ENCODE measurements at places on chromosomes 11 and 22.

DNA sequence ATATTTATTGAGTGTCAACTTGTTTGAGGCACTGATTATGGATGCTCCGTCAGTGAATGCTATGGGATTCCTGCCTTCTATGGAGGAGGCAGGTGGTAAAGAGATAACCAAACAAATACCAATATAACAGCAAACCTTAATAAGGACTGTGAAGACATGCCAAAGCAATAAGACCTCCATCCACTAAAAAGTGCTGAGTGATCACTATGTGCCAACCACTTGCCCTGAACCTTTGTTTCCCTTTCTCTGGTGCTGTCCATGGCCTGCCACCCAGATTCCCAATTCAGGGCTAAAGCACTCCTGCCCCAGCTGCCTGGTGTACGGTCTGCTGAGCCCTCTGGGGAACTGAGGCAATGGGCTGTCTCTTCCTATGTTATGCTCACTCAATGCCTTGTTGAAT is 1074.9 kb downstream of the OPCML start:
- DNase-seq = no peak

DNA sequence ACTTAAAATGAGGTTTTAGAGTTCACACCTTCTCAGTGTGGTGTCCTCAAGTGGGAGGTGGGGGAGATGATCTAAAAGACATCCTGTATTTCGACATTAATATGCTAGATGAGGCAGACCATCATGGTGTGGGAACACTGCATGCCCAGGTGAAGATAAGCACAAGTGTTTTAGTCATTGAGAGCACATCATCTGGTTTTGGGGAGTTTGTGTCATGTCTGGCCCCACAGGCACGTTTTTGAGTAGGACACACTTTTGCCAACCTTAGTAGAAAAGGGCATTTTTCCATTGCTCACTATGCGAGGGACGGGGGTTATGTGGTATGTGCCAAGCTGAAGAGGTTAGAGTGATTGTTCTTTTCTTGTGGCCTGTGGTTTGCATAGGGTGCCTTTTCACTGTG is 189.3 kb downstream of the DBX1 start:
- peak; percentile 24 for DNase-seq

DNA sequence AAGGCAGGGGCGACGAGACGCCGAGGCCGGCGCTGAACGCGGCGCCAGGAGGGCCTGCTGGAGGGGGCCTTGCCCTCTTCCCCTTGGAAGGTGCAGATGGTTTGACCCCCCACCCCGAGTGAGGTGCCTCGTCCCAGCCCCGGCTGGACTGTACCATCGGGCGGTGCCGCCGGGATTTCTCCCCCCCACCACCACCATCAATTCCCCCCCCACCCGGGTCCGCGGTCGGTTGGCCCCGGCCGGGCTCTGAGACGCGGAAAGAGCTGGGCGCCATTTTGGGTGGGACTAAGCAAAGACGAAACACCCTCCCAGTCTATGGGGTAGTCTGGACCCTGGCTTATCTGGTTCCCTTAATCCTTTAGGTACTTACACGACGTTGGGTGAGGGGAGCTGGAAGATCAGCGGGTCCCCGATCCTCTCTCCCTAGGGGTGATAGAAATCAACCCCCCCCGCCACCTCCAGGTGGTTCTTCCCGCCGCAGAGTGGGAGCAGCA is at the start of gene PRDM10:
Gene PRDM10, minus strand, starts transcription at position 484 of the 494 bp plus-strand sequence. CDS start 41,871 bp downstream, outside the sequence.
- peak; percentile 83 for DNase-seq

DNA sequence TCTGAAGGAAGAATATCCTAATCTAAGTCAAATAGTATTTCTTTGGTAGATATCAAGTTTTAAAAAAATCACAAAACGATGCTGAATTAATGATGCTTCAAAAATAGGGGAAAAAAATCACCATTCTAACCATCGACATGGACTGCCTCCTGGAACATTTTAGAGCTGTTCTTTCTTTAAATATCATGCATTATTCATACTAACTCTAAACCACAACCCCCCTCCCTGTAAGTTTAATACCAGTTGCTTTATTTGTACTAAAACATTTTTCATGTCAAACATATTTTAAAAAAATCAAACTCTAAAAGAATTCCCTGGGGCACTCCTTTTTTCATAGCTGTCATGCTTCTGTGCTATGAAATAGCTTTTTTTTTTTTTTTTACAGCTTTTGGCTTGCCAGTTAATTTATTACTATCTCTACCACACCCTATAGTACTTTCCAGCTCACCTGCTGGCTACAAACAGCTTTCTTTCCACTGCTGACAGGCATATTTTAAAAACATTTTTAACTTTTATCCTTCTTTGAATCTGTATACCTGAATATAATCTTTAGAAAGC is 256.9 kb downstream of the SOX6 start:
- DNase-seq = no peak

- DNase-seq = no peak
These were observed 146.3 kb downstream of the SNX19 start for GRCh38 chr11:130769782-130770535.

DNA sequence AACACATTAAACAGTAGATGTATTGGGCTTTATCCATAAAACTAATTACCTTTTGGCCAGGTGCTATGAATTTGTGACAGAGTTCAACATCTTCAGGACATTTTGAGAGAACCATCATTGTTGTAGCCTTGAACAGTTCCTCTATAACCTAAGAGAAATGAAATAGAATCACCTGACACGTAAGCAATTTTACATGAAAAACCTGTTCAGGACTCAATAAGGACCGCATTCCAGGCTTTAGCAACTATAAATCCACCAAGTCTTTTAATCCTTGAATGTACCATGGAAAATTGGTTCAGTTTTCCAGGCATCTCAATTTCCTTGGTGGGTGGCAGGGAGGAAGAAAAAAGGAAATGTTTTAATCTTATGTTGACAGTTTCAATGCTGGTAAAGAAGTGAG is 60.9 kb upstream of the GAB2 start:
- DNase-seq = no peak

GRCh38 chr11:69200331-69201065 is 44.8 kb downstream of the SMIM38 start:
- no peak for DNase-seq

DNA sequence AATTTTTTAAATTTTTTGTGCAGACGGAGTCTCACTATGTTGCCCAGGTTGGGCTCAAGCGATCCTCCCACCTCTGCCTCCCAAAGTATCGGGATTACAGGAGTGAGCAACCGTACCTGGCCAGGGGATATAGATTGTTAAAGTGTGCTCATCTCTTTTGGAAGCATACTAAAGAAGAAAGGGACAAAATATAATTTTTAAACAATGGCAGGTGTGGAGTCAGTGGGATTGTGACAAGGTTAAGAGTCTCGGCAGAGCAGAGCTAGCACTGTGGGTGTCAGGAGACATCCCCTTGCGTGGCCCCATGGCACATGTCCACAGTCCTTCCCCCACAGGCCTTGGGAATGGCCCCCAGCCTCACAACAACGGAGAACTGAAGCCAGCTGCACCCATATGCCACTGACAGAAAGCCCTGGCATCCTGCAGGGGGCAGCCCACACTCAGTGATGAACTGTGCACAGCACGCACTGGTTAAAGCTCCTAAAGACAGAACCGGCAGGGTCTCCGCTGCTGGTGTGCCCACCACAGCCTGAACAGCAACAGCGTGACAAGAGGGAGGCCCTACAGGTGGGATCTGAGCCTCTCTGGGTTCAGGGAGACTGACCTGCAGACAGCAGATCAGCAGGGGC is 29.9 kb downstream of the SERPIND1 start:
- peak; percentile 8 for DNase-seq

DNA sequence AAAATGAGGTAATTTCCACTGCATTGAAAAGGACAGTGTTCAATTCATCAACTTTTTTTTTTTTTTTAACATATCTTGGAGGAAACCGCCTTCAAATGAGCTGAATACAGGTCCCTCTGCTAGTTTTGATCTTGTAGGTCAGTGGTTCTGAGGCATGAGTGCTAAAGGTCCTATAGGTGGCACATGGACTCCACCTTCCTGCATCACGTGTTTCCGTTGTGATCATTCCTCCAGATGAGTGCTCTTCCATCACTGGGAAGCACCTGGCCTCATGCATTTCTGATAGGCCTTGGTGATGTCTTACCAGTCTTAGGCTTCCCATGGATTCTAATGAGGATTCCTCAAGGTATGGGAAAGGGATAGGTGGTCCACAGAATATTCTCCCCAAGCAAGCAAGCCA is 37.8 kb downstream of the FDX1 start:
- DNase-seq = no peak

- DNase-seq = no peak
These were observed 4.8 kb downstream of the DIXDC1 start for GRCh38 chr11:111941963-111942362.

DNA sequence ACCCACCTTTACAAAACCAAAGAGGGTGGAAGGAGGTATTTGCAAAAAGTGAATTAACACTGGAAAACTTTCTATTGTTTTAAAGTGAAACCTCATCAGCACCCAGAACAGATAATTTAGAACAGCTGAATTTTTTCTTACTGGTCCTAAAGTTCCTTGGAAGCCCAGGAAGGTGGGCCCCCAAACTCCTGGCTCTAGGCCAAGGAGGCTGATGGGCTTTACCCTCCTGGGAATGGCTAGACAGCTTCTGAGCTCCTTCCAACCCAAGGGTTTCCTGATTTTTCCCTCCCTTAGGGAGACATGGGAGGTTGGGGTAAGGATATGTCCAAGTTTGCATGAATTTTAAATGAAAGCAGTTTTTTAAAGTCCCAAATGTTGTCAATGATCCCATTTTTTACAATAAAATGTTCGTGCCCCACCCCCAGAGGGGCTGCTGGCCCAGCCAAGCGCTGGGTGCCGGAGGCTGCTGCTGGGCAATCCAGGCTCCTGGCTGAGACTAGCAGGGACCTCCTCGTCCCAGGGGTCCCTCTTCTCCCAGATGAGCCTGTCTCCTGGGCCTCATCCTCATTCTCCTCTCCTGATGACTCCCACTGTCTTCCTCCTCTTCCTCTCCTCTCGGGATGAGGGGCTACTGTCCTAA is 28.4 kb downstream of the RELT start:
- no peak for DNase-seq

GRCh38 chr11:82183346-82183745 is 550.3 kb downstream of the FAM181B start:
- DNase-seq = no peak

GRCh38 chr11:101127197-101127698 is 2.4 kb downstream of the PGR start:
- no peak for DNase-seq

GRCh38 chr22:32600147-32600546 is 125.5 kb downstream of the FBXO7 start:
- no peak for DNase-seq

DNA sequence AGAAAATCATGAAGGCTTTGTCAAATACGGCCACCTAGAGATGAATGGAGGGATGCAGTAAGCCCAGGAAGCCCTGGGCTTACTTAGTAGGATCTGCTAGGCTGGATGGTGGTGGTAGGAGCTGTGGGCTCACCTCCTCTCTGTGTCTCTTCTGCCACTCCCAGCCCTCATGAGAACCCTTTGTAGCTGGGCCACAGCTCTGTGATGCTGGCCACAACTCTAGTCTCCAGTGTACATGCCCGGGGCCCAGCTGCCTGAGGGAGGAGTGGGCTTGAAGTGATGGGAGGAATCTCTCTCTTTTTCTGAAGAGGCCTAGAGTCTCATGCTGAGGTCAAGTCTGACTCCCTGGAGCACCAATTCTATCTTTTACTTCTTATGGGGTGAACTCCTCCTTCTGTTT is 32.4 kb upstream of the SYT13 start:
- DNase-seq = no peak

DNA sequence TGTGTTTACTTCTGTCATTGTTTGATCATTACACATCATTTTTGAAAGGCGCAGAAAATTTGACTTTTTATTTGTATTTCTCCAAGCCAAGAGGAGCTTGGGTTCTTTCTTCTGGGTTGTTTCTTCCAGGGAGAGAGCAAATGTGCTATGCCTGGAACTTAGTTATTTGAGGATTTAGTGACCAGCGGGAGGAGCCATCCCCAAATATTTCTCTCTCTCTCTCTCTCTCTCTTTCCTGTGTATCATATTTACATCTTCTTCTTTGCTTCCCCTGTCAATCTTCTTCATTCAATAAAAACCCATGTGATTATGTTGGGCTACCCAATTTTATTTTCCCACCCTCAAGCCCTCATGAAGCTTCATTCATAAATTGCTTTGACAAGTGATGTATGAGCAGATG is 534.5 kb downstream of the LRRC4C start:
- DNase-seq = no peak

- no peak for DNase-seq
These were observed 617 bp upstream of the ARHGAP20 start for GRCh38 chr11:110712659-110713448.

- no peak for DNase-seq
These were observed 40.8 kb upstream of the CYP2D6 start for GRCh38 chr22:42171417-42171816.

- no peak for DNase-seq
These were observed 322.9 kb upstream of the ZC3H12C start for GRCh38 chr11:109770323-109770722.

DNA sequence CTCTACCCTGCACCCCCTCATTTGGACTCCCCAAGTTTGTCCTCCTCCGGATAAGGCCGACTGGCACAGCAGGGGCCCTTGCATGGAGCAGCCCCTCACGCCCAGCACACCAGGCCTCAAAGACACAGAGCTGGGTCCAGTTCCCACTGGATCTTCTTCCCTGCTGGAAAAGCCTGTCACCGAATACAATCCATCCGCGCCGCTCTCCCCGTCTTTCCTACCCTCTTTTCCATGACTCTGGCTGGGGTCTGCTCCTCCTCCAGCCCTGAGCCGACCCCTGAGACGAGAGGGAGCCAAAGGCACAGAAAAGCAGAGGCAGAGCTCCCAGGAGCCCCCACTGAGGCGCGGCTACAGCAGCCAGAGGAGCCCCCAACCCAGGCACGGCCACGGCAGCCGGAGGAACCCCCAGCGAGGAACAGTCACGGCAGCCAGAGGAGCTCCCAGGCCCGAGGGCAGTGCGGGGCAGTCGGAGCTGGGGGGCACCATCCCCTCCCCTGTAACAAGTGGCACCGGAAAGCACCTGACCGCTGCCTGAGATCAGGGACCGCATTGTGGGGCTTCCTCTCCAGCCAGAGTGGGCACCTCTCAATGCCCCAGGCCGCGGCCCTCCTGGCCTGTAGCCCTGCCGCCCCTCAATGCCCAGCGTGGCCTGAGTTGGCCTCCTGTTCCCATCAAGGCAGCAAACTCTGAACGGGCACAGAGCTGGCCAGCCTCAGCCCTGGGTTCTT is 12.0 kb downstream of the ALG12 start:
- no peak for DNase-seq

GRCh38 chr11:32088117-32088941 is 2.5 kb upstream of the RCN1 start:
- DNase-seq = no peak

- DNase-seq = no peak
These were observed 722 bp upstream of the KRTAP5-2 start for GRCh38 chr11:1598816-1599215.
